Stomach (tissue), 19 donors: ENCODE measurements at places on chromosomes 12 and 14. TPM values are rescaled to one million over a fixed set of nuclear protein-coding genes. Genes with fewer than 3 reads are reported as not detected.

DNA sequence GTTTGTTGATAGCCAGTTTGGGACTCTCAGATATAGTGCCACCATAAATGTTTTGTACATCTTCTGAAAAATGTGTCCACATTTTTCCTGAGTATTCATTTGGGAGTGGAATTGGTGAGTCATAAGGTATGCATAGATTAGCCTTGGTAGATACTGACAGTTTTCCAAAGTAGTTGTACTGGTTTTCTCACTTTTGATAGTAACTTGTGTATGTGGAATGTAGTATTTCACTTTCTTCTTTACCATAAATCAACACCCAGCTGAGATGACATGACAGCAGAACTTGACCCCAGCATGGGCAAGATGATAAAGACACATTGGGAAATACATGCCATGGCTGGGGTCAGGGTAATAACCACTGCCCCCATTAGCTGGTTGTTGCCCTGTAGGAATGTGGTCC, 5.4 kb downstream of the FBXW8 start:
- no peak for DNase-seq

- DNase-seq, result no peak
Observed at GRCh38 chr14:93941293-93941910, 14.3 kb downstream of the FAM181A start.

DNA sequence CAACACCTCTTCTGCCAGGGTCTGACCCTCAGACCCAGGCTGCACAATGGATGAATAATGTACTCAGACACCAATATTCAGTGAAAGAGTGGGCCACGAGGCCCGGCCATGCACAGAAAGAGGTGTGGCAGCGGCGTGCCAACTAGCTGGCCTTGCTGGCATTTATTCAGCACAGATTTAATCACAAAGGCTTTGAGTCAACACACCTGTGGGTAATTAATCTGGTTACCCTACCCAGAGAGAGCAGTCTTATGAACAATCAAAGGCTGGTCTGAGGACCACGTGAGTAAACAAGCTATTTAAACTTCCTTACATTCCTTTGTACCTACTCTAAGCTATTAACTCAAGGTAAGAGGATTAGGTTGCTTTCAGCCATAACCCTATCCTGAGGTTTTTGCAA, 324.8 kb downstream of the C12orf50 start:
- DNase-seq, result no peak

- DNase-seq, result peak; percentile 82
Observed at GRCh38 chr12:116599285-116600136, 40.3 kb downstream of the MAP1LC3B2 start.

DNA sequence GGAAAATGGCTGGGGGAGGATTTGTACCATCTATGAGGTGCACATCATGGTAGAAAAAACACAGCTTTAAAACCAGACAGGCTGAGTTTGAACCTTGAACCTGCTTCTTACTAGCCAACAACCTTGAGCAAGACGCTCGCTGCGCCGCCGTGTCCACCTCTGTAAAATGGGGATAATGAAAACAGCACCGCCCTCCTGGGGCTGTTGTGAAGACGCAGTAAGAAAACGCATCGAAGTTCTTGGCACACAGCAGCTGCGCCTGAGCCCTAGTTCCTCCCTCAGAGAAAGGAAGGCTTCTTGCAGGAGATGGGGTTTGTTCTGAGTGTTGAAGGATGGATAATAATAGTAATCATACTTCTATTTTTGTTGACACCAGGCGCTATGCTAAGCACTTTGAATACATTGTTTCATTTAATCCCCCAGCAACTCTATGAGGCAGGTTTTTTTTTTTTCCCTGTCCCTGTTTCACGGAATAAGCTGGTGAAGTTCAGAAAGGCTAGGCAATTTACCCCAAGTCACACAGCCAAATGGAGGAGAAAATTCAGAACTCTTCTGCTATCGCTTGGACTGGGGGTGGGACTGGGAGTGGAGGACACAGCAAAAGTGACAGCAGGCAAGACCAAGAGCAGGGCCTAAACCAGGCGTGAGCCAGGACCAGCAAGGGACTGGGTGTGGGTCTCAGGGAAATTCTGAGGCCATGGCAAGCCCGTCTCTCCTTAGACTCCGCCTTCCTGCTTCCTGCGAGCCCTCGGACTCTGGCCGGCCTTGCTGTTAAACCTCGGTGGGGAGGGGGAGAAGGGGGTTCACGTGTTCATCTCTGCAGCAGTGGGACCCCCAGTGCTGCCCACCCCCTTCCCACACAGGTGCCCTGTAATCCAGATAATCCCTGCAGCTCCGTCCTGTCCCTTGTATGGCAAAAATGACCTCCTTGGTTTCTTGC, 97.5 kb downstream of the LRRC74A start:
- DNase-seq, result no peak

GRCh38 chr12:102331419-102331818, 133.8 kb upstream of the PMCH start:
- DNase-seq, result no peak

DNA sequence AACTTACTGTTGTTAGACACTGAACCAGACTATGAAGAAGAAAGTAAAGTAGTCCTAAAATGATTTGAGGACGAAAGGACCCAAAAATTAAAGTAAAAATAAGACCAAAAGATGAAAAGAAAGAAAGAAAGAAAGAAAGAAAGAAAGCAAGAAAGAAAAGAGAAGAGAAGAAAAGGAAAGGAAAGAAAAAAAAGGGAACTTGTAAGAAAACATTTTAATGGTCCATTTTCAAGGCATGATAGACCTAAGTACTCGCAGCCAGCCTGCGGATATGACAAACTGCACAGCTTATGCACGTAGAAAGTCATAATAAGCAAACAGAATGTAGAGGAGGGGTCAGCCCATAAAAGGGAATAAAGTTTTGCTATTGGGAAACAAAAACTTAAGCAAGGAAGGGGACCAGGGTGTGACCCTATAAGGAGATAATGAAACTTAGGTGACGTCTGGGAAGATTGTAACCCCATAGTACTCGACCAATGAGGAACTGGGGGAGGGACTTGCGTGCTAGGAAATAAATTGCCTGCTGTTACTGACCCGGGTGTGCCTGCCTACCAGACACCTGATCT, 59.7 kb downstream of the APOBEC1 start:
- no peak for DNase-seq

GRCh38 chr12:102462795-102463465, 17.4 kb downstream of the IGF1 start:
- DNase-seq, result no peak

GRCh38 chr12:47088021-47088944, 8.5 kb upstream of the AMIGO2 start:
- DNase-seq, result no peak

DNA sequence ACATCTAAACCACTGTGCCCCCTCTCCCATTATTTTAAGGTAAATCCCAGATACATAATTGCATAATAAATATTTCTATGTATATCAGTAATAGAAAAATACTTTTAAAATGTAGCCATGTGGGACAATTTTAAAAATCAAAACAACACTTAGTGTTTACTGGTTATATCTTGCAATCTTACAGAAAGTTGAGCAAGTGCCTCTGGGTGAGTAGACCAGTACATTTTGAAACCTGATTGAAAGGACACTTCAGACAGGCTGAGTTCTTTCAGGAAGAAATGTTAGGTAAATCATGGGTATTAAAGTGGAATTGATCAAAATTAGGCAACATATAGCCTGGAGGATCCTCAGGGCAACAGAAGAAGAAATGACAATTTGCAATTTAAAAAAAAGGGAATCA, 7.2 kb downstream of the SLC38A4 start:
- DNase-seq, result no peak

NAA30 gene
- 31.6 TPM for total RNA-seq

RNASE7 gene
- not detected for total RNA-seq

DNA sequence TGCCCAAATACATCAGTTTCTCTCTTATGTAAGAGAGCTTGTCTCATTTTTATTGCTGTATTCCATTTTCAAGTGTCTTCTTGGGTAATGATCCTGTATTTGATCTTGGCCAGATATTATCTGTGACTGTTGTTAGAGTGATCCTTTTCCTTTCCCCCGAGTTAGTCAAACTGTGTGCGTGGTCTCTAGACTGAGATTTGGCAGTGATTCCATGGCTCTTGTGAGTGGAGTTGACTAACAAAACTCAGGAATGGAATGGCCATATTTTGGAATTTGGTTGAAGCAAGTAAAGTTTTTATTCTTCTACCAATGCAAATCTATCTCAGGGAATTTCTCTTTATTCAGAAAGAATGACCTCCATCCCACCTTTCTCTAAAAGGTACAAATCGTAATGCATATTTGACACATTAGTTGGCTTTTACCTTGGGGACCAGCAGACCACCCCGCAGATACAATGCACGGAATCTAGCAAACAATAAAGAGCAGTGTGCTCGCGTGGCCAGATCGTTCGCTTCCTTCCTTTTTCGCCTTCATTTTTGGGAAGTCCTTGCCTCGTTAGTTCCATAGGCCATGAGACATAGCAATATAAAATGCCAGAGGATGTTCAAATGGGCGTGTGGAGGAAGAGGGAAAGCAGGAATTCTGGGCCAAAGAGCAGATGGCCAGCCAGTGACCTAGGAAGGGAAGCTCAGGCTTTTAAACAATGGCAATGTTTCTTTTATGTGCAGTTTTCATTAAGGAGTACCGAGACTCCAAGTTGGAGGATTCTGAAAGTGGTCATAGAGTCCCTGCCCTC, 24.4 kb downstream of the ETV6 start:
- DNase-seq, result no peak

- DNase-seq, result no peak
Observed at GRCh38 chr12:90999966-91000365, 4.8 kb downstream of the EPYC start.

METTL25 gene
- 17.4 TPM for total RNA-seq

DNA sequence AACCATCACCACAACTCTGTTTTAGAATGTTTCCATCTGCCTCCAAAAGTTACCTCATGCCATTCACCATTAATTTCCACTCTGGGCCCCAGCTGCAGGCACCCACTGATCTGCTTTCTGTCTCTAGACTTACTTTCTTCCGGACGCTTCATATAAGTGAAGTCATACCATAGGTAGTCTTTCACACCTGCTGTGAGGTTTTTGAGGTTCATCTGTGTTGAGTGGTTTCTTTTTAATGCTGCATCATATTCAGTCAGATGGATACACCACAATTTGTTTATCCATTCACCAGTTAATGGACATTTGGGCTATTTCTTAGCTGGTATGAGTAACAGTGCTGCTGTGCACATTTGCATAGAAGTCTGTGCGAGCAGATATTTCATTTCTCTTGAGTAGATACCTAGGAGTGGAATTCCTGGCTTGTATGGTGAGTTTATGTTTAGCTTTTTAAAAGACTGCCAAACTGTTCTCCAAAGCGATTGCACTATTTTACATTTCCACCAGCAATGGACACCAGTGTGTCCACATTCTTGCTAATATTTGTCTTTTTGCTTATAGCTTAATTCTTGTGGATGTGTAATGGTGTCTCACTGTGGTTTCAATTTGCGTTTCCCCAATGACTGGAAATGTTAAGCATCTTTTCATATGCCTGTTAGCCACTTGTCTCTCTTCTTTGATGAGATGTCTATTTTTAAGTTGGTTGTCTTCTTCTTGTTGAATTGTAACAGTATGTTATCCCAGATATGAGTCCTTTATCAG, 48.3 kb downstream of the ZFYVE21 start:
- DNase-seq, result no peak

GRCh38 chr12:45231515-45232145, 15.7 kb downstream of the ANO6 start:
- peak; percentile 15 for DNase-seq

OR6C2 gene
- not detected for total RNA-seq

- peak; percentile 17 for DNase-seq
Observed at GRCh38 chr12:102093319-102093718, 26.6 kb downstream of the NUP37 start.

DNA sequence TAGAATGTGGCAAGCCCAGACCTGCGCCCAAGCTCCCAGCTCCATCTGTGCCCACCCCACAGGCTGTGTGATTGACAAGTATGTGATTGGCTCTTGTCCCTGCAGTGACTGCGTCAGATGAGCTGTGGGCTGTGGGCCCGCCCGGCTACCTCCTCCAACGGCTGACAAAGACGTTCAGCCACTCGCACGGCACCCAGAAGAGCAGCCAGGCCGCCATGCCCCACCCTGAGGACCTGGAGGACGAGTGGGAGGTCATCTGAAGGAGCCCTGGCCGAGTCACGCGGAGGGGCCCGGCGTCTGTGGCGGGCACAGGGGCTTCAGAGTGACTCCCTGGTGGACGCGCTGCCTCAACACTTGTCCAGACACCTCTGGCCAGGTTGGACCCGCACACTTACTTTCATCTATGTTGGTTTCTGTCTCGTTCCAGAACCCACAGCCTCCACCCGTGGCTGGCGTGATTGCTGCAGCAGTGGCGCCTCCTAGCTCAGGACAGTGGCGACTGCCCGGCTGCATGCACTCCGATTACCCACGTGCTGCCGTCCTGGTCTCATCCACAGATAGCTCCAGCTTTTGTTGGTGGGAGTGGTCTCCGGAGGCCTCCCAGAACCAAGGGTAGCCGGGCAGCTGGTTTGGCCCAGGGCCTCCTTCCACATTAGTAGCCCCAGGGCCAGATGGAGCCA, 11.4 kb downstream of the ANKRD9 start:
- DNase-seq, result no peak

DNA sequence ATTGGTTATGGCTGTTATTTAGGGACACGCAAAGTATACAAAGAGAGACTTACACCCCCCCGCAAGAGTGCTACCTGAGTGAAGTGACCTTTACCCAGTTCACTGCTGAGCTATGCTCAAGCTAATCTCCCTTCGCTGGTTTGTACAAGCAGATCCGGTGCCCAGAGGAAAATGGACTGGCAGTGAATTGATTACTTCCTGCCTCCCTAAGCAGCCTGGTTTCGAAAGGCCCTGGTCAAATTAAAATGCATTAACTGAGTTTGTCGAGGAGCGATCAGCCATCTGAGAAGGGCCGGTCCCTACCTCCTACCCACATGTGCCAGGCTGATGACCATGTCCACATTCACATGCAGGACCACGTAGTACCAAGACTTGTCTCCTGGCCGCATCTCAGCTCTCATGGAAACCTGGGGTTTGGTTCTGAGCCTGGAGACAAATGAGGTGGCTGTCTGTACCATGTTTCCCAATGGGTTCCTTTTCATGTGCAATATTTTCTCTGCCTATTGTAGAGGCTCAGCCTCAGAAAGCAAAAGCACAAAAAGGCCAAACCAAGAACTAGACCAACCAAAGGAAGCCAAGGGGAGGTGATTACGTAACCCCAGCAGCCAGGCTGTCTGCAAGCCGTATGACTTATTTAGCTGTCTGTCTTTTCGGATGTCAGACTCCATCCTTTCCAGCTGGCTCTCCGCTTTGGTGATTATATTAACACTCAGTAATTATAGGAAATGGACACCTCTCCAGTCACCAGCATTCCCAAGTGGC, 284.7 kb upstream of the PWP1 start:
- no peak for DNase-seq

DNA sequence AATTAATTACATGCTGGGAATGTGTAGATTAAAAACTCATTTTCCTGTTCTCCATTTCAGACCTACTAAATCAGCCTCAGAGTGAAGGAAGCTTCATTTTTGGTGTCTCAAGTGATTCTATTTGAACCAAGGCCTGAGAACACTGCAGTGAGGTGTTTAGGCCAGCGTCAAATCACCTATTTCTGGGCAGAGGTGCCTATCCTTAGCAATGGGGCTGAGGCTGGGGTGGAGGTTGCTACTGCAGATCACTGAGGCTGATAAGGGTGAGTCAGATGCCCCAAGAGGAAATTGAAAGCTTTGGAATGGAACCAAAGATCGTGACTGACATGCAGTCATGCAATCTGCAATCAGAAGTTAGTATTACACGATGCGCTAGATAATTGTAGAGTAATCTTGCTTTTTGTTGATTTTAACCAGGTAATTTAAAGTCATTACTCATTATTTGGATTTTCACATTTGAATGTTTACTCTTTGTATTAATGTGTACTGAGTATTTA, 4.4 kb downstream of the TXNRD1 start:
- DNase-seq, result peak; percentile 55

MYO1H gene
- total RNA-seq, result not detected
